ENCODE measurements at places on chromosomes 6 and 20.

- peak; percentile 91 for DNase-seq
These were observed 512.9 kb downstream of the UTRN start for GRCh38 chr6:144797881-144798589.

- DNase-seq, result no peak
These were observed 414.8 kb upstream of the CDH4 start for GRCh38 chr20:60837173-60837770.

- DNase-seq, result peak; percentile 67
These were observed 9.7 kb upstream of the EDN1 start for GRCh38 chr6:12280458-12280857.

GRCh38 chr6:167121335-167121841, 1.5 kb upstream of the CCR6 start:
- no peak for DNase-seq

DNA sequence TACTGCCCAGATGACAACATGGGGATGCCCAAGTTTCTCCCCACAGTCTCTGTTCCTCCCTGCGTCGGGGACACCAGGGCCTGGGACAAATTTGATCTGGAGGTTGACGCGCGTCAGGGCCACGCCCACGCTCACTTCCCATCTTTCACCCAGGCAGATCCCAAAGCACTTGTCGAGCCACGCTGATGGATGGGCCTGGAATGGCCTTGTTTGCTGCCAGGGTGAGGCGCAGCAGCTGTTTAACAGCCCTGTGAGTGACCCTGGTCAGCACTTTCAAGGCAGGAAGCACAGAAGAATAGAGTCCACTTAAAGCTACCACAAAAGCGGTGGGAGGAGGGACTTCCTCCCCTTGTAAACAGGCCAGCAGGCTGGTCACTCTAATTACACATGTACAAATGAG, 324.7 kb upstream of the JARID2 start:
- no peak for DNase-seq

DNA sequence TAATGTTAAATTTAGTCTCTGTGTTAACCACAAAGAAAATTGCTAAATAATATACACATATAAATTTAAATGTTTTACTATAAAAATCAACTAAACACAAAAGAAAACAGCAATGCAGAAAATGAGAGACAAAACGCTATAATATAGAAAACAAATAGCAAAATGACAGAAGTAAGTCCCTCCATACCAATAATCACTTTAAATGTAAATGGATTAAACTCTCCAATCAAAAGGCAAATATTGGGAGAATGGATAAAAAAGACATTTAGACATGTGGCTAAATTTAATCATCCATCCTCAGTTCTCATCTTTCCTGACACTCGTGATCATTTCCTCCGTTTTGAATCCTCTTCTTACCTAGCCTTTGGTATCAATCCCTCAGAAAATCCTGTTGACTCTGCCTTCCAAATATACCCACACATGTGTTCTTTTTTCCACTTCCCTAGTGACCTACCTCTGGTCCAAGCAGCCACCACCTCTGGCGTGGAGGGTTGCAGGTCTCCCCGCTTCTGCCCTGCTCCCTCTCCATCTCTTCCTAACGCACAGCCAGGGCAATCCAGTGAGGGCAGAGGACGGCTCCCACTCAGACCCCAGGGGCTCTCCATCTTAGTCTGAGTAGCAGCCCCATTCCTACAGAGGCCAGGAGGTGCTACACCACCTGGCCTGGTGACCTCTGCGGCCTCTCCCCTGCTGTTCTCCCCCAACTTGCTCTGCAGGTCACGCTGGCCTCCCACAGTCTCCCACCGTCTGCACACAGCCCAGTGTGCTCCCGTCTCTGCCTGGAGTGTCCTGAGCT, 149.2 kb downstream of the RNASET2 start:
- no peak for DNase-seq

DNA sequence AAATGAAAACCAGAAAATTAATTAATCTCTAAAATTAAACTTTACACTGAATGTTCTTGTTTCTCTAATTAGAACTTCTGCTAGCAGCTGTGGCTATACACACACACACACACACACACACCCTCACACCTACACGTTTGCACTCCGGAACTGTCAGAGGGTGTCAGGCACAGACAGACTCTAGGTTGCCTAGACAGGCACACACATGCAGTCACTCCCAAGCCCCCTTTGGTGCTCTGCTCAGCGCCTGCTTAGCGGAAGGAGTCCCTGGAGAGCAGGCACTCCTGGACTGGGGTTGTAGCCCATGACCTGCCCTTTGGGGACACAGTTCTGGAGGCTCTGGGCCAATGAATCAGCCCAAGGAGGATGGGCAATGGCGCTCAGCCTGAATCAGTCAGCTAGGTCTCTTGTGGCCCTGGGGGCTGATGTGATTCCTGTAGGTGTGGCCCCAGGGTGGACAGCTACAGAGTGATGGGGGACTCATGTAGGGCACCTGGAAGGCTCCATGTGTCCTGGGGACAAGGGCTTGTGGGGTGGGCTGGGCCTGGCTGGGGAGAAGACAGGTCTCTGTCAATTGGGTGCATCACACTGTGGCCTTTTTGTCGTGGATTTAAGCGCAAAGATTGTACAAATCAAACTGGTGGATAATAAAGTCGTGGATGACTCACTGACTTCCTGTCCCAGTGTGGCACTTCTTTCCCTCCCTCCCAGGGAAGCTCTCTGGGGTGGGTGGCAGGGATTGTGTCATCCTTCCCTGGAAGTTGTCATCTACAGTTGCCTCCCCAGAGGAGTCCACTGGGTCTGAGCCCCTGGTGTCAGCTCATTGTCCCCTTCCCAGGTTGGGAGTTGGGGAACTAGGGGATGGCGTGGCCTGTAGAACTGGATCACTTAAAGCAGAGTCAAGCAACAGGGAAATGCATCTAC, 8.8 kb downstream of the TMEM151B start:
- DNase-seq, result no peak

Data from fibroblast of skin of right quadriceps (primary cell).